CD4-positive, alpha-beta T cell treated with Interleukin-15 for 1 hour (primary cell): ENCODE measurements at places on chromosomes 1 and 21.

DNA sequence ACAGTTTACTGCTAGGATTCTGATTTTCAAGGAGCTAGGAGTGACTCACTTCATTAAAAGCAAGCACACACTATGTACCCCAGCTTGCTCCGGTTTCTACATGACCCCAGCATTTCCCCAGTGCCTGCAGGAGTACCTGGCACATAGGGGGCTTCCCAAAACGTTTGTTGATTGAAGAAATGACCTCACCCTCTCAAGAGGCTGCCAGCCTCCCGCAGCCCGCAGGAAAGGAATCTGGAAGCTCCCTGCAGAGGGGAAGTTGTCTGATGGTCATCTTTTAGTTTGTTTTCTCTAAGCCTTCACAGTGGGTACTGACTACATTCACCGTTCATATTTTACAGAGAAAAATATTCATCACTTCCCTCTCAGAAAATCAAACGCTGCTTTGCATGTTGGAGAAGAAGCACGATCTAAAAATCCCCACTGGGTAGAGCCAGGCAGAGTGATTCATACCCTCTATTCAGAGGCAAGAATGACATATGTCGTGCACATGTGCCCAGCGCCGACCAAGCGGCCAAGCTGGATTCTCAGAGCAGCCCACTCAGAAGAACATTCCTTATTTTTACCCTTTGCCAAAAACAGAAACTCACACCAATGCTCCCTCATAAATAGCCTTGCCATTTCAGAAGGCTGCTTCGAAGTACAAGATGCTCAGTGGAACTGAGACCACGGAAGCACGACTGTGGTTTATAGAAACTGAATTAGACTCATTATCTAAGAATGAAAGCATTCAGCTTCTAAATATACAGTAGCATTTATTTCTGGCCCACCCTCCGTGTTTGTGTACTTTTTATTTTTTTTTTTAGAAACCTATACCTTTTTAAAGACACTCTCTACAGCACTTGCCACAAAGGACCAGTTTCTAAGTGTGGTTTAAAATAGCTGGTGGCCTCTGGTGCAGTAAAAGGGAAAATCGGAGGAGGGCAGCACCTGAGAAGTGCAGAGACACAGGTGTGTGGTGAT, 143.2 kb downstream of the MIS18A start:
- DNase-seq, result no peak

GRCh38 chr1:230976825-230977747, 1.6 kb downstream of the TTC13 start:
- DNase-seq, result peak; percentile 54

GRCh38 chr1:93489756-93490155, 41.8 kb downstream of the FNBP1L start:
- no peak for DNase-seq

DNA sequence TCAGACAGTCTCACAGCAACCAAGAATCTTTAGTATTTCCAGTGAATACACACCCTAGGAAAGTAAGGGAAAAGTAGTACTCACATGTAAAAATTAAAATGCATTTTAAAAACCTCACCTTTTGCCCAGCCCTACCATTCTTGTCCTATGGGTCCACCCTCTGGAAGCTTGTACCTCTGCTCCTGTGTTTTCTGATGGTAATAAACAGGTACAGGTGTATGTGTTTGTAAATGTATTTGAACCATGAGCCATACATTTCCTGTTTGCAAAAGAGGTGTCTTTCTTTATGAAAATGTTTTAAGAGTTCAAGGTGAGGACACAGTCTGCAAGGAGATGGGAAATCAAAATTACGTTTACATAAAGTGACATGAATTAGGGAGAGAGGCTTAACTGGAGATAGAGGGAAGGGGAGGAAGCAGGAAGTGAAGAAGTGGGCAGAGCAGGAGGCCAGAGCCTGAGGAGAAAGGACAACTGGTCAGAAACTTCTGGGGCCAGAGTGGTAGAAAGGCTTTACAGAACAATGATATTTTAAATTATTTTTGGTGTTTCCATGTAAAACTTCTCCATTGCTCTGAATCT, 52.0 kb upstream of the IVNS1ABP start:
- no peak for DNase-seq

DNA sequence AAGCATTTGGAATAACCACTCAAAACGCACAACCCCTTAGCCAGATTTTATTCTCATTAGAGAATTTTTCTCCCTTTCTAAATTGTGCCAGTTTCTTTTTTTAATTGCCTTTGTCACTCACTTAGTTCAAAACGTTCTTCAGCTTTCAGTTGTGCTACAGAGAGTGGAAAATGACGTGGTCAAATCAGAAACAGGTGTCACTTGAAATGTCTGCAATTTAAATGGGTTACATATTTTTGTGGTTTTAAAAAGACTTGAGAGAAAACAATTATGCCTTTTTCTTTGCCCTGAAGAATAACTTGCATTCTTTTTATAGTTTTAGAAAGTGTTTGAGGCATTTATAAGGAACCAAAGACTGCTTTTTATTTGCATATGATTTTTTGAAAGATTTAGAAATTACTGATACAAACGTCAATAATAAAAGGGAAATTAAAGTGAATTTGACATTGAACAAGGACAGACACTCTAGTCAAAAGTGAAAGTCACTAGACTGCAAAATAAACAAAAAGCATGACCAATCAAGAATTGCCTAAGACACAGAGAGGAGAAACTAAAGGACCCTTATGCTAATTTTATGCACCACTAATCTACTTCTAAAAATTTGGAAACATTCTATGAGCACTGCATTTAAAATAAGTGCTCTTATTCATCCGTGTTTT, 191.0 kb downstream of the TPR start:
- no peak for DNase-seq

DNA sequence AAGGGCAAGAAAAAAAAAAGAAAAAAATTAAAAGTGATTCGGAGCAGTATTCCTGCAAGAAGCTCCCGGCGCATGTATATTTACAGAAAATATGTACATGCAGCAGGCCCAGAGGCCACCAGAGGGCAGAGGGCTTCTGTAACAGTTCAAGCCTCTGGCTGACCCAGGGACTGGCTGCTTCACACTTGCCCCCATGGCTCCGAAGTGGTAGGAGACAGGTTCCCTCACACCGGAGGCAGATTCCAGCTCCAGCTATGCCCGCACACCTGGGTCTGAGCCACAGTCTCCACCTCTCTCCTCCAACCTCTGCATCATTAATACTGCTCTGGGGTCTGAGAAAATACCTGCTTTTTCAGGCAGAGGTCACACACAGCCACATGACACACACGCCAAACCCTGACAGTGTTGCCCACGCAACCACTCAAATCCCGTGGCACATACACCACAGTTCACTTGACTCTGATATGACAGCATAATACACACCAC, 2.2 kb upstream of the ARHGAP30 start:
- DNase-seq, result peak; percentile 72

DNA sequence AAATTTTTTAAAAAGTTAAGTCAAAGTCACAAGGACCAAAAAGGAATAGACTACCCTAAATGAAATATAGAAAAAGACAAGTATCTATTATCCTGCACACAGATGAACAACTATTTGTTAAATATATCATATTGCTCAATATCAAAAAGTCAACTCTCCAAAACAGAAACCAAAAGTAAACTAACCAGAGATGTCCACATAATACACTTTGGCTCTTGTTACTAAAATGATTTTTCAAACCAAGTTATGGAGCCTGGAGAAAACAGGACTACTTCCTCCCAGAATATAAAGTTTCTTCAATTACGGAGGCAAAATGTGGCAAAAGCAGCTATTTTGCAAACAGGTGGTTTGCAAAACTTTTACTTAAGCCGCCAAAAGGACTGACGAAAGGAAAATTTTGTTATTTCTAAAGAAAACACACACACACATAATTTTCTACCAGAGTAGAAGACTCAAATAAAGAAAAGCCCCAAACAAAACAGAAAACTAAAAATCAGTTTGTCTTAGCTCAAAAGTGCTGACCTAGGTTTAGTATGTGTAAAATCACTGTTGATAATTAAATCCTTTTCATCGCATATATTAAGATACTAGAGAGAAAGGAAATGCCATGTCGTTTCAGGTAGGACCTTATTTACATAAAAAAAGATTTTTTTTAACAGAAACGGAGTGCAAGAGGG, 1.1 kb downstream of the DPYD start:
- no peak for DNase-seq

GRCh38 chr21:34072145-34073031, 990 bp upstream of the MRPS6 start:
- no peak for DNase-seq

GRCh38 chr1:228204958-228205357, 2.9 kb upstream of the OBSCN start:
- DNase-seq, result no peak

DNA sequence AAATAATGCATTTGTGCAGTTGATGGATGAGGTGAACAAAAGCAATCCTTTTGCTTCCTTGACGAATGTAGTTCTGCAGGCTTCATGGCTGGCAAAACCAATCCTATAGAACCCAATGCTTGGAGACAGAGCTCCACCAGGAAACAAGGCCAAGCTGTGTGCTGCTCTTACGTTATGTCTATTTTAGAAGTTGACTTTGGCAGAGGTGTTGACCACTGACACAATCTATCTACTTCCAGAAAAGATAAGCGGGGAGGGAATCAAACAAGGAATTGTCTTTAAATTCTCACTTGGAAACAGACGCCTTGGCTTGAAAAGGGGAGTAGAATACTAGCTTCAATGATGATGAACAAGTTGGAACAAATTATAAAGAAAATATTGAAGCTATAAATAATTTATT, 211.2 kb downstream of the SETD4 start:
- DNase-seq, result no peak

DNA sequence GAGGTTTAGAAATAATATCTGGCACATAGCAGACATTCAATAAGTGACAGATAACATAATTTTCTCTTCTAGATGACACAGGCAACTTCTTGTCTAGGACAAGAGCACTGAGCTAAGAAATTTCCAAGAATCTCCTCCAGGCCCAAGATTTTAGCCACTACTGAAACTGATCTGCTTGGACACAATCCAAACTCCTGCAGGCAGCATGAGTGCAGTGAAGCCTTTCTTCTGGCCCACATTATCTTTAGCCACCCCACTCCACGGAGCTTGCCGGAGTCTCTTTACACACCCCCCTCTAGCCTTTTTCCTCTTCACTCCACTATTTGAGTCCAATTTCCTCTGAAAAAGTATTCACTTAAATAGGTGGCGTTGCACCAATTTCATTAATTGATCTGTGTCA, 142.9 kb upstream of the DUSP10 start:
- DNase-seq, result no peak

- no peak for DNase-seq
Observed at GRCh38 chr21:20301395-20301794, 696.8 kb upstream of the NCAM2 start.

GRCh38 chr1:85573322-85573721, 7.2 kb upstream of the CCN1 start:
- no peak for DNase-seq

DNA sequence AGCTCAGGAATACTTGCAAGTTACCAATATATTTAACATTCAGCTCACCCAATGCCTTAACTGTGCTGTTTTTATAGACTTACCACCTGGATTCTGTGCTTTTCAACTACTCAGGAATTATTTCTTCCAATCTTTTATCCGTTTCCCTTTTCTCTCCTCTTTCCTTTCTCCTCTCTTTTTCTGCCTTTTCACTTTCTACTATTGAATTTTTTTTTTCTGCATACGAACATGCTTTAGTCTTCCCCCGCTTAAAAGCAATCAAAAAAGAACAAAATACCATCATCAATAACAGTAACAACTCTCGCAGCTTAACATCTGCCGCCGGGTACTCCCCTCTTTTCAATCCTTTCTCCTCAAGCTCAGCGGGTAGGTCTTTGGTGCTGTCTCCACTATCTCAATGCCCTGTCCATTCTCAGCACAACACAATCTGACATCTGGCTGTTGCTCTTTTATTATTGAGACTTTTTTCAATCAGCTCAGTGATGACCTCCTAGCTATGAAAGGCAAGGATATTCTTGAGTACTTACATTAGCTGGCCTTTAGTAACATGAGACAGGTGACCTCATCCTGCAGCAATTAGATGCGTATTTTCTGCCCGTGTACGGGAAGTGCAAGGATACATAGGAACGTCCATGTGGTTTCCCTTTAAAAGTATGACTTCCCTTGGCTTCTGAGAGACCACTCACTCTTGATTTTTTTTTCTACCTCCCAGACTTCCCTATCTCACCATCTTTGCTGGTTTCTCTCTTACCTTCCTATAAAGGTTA, 40.2 kb upstream of the SIPA1L2 start:
- no peak for DNase-seq

DNA sequence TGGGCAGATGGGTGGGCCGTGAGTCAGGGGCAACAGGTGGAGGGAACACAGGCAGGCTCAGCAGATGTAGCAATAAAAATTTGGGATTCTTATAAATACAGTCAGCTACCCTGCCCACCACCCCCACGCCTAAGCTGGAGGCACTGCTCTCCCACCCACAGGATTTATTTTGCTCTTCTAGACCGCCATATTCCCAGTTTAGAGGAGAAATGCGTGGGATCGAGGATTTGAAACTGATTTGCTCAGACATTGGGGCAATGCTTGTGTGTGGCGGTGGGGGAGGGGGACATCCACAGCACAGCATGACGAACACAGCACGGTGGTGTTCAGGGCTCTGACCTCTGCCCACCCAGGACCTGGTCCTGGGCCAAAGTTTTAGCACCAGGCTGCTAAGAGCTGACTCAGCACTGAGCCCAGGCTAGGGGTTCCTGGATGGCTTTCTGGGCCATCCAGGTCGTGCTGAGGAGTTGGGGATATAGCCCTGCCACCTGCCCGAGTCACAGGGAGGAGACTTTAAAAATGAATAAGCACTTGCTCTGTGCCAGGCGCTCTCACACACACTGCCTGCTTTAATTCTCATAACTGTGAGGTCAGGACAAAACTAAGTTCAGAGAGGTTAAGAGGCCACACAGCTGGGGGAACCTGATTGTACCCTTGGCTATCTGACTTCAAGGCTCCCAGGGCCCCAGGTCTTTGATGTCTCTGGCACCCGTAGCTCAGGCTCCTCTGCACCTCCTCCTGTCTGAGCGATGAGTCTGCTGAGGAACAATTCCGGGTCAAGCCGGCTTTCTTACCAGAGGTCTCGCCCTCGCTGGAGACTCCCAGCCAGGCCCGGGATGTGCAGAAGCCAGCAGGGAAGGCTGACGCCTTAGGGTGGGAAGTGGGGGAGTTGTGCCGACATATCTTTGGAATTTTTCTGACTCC, 29.4 kb upstream of the CSF1 start:
- no peak for DNase-seq
